ENCODE measurements at places on chromosomes 1 and 21.

DNA sequence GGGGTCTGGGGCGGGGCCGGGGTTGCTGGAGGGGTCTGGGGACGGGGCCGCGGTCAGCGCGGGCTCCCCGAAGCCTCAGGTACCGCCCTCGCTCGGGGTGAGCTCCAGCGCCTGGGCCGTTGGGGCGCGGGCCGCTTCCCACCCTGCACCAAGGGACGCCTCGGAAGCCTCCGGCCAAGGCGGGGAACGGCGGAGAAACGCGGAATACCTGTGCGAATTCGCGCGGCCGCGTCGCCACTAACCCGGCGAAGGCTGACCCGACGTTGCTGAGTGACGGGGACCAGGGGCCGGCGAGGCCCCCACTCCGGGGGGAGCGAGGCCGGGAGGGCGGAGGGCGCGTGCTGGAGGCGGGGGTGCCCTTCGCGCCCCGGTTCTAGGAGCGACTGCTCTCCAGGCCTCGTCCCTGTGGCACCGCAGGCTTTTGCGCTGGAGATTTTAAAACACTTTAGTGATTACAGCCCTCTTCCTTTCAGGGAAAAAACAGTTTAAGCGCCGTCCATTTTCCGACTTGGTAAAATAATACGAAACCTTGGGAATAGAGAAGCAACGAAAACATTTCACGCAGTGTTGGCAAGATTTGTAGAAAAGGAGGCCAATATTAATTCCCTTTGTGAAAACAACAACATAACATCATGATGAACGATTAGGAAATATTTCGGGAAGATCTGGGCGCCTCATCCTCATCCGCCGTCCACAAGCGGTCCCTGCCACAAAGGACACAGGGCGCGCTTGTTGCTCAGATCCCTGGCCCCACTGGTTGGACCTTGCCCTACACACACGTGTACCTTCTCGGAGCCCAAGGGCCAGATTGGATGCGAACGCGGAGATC lies 971 bp upstream of the GNG4 start:
- no peak for DNase-seq

GRCh38 chr1:79079770-79080169 lies 73.2 kb upstream of the ADGRL4 start:
- peak; percentile 6 for DNase-seq

- peak; percentile 76 for DNase-seq
Measured at GRCh38 chr1:209202830-209203532, 380.5 kb upstream of the CAMK1G start.

DNA sequence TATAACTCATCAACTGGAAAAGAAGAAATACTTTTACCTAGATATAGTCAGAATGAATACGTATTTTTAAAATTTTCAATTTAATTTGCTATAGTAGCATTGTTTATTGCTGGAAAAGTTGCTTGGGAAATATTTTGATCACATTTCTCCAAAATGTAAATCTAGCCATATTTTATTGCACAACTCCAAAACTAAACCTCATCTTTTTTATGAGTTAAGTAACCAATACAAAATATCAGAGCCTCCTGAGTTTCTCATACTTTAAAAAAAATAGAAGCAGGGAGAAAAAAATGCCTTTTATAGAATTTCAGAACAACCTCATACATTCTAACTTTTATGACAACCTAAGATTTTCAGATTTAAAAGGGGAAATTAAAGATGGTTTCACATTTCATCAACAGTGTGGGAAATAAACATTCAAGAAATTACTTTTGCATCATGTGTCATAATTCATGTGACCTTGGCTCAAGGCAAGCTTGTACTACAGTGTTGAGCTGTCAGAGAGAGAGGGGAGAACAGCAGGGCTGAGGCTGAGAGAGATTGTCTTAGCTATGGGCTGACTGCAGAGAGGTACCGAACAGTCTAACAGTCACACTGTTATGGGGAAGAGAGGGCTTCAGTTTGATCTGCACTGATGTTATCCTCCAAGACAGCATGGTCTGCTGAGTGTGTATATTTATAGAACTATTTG lies 519.0 kb downstream of the LTN1 start:
- no peak for DNase-seq

GRCh38 chr1:240766831-240767230 lies 154.9 kb upstream of the GREM2 start:
- no peak for DNase-seq

- DNase-seq, result peak; percentile 13
Measured at GRCh38 chr1:10429868-10430215, 391 bp upstream of the CENPS start.

DNA sequence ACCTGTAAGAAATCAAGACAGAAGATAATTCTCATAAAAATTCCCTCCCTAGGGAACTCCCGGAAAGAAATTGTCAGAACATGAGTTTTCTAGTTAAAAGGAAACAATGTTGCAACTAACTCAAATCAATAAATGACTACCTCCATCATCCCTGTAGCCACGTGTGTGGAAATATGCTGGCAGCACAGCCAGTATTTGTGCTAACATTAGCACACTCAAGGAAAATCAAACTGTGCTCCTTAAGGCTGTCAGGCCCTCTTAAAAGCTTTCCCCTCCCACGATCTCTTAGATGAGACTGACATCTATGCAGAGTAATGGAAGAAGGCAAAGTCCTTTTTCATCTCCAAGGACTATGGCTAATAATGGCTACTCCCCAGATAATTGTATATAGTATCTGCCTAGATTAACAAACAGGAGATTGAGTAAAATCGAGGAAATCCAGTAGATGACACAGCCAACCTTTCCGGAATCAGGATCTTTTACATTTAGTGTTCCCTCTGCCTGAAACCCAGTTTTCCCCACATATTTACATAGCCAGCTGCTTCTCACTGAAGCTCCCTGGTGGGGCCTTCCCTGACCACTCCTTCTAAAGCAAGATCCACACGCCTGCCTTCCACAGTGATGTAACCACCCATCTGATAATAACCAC lies 50.9 kb upstream of the NR5A2 start:
- no peak for DNase-seq

DNA sequence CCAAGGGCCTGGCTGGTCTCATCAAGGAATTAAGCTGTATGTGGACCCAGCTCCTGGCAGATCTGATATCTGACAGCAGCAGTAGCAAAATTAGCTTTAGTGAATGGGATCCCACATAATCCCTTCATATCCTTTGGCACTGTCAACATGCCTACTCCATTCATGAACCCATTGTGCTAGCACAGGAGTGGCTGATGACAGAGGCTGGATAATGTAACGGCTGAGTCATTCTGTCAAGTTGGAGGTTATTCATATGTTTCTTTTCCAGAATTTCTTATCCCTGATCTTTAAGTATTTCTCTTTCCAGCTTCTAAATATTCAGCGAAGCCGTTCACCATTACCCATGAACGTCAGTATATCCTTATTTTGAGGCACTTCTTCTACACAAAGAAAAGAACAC lies 84.3 kb downstream of the EXTL2 start:
- DNase-seq, result no peak

GRCh38 chr1:209383907-209384709 lies 199.4 kb upstream of the CAMK1G start:
- DNase-seq, result no peak

- DNase-seq, result no peak
Measured at GRCh38 chr1:113904293-113904673, 316 bp downstream of the AP4B1 start.

DNA sequence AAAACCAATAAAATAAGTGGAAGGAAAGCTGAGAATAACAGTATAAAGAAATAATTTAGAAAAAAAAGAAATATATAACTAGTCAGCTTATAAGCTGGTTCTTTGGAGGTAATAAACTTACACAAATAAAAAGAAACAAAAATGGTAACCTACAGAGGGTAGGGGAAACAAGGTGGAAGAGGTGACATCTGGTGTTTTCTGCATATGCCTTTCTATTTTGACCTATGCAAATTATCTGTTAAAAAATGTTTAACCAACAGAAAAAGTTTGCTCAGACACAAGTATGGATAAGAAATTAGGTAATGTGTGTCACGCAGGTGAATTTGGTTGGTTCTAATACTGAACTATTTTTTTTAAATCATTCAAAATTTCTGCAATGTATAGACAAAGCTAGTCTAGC lies 53.6 kb upstream of the DMRTA2 start:
- no peak for DNase-seq

DNA sequence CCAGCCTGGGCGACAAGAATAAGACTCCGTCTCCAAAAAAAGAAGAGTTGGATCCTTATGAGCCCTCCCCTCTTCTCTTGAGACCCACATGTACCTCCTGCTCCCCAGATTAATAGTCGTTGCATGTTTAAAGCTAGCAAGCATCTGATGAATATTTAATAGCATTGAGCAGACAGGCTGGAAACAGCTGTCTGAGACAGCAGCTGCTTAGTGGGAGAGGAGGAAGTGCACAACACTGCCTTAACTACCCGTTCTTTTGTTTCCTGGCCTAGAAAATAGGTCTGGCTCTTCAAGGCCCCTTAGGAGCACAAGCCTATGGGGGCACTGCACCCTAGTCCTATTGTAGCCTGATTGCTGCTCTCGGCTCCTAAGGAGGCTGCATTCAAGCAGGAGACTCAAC lies 17.3 kb upstream of the TMEM39B start:
- DNase-seq, result no peak

- DNase-seq, result no peak
Measured at GRCh38 chr1:29368936-29369932, 132.9 kb downstream of the PTPRU start.

DNA sequence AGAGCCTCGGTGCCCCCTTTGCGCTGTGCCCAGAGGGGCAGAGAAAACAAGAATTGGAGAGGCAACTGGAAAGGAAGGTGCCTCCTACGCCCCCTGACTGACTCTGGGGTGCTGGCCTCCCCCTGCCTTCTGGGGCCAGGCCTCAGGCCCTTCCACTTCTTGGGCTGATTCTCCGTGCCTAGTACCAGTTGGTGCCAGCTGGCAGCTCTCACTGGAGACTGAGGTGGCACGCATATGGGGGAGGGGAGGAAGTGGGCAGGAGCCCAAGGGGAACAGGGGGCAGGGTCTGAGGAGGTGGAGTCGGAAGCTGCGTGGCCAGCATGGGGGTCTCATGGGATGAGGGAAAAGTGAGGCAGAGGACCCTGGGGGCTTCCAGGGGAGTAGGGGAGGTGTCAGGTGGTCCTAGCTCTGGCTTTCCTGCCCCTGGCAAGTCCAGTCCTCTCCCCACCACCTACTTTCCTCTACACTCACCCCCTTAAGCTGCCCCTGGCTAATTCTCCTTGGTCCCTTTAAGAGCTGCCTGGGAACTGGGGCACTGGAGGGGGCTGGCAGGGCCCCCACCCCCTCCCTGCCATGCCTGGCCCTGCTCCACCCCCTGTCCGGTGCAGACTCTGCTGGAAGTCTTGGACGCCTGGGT lies 6.5 kb upstream of the SEMA4A start:
- no peak for DNase-seq

DNA sequence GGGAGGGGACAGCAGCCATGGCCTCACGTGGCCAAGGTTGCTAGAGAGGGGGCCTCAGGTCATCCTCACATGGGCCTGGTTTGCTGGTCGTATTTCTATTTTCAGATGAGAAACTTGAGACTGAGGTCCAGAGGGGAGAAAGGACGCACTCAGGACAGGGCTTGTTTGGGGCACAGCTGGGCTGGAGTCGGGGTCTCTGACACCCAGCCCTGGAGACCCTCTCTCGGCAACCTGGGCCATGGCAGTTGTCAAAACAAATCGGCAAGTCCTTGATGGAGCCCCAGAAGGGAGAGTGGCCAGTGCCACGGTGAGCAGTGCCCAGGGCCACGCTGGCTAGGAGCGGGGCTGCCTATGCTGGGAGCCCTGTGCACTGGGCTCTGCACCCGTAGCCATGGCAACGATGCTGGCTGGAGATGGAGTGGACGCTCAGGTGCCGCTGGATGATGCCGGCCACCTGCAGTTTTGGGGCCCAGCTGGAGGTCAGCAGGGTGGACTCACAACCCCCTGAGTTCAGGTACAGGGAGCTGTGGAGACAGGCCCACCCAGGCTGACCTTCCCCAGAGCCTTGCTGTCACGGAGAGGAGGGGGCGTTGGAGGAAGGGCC lies 11.1 kb downstream of the LRRC3 start:
- no peak for DNase-seq

GRCh38 chr1:230270559-230271281 lies 155.4 kb downstream of the PGBD5 start:
- DNase-seq, result no peak

- no peak for DNase-seq
Measured at GRCh38 chr1:20999525-21000244, 177.0 kb downstream of the EIF4G3 start.

DNA sequence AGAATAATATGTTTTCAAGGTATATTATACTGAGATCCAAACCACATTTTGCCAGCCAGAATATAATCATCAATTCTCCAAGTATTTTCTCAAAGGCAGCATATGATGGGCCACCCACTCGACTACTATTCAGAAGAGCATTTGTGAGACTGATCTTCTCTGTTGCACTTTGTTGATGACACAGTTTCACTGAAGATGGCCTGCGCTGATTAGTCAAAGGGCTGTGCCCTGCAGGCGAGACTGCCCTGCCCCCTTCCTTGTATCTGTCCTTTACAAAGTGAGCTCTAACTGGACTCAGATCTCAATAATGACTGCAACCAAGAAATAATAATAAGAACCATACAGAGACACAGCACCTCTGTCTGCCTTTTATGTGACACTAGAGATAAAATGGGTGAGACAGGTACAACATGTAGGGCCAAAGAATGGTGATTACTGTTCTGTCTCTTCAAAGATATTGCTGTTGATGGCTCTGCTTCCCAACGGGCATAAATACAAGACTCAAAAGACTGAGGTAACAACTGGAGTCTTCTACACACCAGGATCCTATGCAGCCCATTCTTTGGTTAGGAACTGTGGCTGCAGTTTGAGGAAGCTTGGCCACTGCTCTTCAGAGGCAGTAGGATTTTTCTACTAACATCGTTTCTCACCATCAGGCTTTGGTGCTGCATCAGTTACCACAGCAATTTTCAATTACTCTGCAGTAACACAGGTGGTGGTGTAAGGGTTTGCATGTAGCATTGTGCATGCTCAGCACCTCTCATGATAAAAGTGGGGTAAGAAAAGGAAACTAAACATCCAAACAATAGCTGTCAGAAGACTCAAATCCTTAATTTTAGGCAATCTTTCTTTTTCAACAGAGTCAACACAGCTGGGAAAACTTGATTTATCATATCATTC lies 481.1 kb downstream of the PTBP2 start:
- peak; percentile 11 for DNase-seq

- no peak for DNase-seq
Measured at GRCh38 chr1:33661811-33662454, 189.5 kb downstream of the ZSCAN20 start.

- DNase-seq, result peak; percentile 92
Measured at GRCh38 chr1:208100906-208101305, 143.3 kb downstream of the PLXNA2 start.

DNA sequence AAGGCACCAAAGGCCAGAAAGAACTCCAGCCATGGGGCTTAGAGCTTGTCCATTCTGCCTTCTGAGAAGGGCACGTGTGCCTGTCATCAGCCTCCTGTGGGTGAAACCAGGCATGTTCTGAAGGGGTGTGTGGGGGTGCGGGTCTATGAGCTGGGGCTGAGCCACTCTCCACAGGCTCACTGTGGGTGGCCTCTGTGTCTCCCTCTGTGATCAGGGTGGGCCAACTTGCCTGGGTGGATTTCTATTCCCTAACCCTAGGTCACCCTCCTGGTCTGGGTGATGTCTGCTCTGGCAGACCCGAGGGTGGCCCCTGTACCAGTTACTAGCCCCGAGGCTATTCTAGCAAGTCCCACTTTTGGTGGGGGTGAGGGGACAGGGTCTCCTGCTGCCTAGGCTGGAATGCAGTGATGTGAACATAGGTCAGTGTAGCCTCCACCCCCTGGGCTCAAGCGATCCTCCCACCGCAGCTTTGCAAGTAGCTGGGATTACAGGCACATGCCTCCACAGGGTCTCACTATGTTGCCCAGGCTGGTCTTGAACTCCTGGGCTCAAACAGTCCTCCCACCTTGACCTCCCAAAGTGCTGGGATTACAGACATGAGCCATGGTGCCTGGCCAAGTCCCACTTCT lies 94.4 kb downstream of the TRIM11 start:
- DNase-seq, result no peak

GRCh38 chr1:116737855-116738321 lies 16.3 kb upstream of the CD2 start:
- DNase-seq, result no peak

Data from COLO829 (cell line).